ENCODE measurements at places on chromosomes 13 and 19.

- DNase-seq: no peak
These were observed 135.7 kb downstream of the CRYL1 start for GRCh38 chr13:20389696-20390525.

DNA sequence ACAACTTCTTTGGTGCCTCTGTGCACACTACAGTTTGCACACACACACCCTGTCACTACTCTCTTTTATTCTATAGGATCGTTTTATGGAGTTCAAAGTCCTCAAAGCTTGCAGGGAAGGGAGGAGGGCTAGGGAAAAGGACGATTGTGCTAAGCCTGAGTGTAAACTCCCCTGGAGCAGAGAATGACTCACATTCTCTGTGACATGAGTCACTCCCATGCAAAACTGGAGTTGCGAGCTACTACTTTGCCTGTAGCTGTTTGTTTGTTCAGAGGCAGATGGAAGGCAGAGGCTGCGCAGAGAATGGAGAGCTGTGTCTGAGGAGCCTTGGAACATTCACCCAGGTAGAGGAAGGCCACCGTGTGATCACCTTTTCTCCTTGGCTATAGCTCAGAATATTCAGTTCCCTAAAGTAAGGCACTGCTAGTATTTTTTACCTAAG lies 80.5 kb upstream of the MBNL2 start:
- no peak for DNase-seq

DNA sequence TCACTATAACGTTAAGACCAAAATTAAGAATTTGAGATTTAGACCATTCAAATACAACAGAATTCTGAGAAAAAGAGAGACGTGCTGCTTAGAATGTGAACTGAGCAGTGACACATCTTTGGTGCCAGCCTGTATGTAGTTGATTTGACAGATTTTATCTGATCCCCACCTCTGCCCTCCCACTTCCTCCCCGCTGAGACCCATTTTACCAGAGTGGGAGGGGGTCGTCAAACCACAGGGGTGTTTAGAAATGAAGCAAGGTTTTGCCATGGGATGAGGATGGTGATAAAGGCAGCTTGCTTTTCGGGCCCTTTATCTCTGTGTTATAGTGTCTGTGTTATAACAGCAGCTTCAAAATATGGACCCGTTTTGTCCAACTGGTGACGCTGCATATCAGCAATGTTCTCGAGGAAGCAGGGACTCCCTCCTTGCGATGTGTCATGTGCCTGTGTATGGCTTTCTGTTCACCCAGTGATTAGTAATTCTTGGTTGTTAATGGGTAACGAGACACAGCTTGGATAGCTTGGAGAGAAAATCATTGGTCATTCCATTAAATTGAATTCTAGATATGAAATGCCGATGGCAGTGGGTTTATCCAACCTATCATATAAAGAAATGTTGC lies 125.0 kb downstream of the HS6ST3 start:
- DNase-seq: no peak

DNA sequence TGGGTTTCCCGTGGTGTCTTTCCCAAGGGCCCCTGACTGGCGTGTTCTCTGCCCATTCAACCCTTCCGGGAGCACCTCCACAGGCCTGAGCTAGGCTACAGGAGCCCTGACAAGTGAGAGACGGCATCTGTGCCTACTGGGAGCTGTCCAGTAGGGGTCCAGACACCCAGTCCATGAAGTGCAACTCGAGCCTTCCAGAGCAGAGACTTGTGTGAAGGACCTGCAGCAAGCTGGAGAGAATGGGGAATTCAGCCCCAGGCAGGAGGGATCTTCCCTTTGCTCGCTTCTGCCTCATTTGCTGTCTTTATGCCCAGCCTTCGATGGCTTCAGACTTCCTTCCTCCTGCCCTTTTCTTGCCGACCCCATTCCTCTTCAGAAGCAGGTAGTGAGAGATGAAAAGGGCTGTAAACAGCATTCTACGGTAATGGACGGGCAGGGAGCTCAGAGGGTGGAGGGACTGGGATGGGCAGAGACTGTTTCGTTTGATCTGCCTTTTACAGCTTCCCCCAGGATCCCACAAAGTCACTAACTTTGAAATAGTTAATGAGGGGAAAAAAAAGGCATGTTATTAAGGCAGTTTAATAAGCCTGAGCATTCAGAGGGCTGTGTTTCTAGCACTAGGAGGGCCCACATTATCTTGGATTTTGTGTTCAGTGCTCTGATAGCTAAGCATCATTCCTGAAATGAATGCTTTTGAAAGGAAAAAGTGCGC lies 327.6 kb downstream of the FGF9 start:
- no peak for DNase-seq

- DNase-seq: no peak
These were observed 81.5 kb upstream of the FAM216B start for GRCh38 chr13:42699912-42700311.

GRCh38 chr13:68708336-68708908 lies 1399.2 kb upstream of the ATXN8OS start:
- no peak for DNase-seq

- DNase-seq: no peak
These were observed 42.5 kb downstream of the SYDE1 start for GRCh38 chr19:15149737-15150136.

DNA sequence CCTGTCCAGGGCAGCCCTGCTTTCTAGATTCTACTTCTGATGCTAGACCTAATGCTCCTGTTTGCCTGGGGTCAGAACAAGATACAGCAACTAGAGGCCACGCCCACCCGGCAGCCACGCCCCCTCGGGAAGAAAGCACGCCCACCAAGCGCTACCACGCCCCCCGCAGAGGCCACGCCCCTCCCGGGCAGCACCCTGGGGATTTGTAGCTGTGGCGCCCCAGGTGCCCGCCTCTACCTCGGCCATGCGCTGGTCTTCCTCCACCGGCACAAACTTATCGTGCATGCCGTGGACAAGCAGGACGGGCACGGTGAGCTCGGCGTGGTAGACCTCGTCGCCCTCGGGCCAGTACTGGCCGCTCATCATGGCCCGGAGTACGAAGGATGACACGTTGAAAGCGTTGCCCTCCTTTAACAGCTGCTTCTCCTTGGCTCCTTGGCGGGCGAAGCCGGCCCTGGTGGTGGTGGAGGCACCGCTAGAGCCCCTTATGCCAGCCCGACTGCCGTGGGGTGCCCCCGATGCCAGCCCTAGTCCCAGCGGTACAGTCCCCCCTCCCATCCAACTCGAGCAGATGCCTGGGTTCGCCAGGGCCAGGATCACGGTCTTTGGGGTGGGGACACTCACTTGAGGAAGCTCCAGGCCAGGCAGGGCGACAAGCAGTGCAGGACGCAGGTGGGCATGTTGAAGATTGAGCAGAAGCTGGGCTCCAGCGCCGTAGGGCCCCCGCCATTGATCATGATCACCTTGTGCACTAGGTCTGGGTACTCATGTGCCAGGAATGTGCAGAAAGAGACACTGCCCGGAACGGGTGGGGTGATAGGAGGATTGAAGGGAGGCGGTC lies 9.0 kb downstream of the ABHD8 start:
- no peak for DNase-seq

- no peak for DNase-seq
These were observed 933 bp downstream of the TFPT start for GRCh38 chr19:54114340-54115108.

GRCh38 chr13:60009300-60010253 lies 154.2 kb downstream of the DIAPH3 start:
- DNase-seq: no peak

- DNase-seq: no peak
These were observed 379.8 kb downstream of the DLEU7 start for GRCh38 chr13:50463719-50464118.

DNA sequence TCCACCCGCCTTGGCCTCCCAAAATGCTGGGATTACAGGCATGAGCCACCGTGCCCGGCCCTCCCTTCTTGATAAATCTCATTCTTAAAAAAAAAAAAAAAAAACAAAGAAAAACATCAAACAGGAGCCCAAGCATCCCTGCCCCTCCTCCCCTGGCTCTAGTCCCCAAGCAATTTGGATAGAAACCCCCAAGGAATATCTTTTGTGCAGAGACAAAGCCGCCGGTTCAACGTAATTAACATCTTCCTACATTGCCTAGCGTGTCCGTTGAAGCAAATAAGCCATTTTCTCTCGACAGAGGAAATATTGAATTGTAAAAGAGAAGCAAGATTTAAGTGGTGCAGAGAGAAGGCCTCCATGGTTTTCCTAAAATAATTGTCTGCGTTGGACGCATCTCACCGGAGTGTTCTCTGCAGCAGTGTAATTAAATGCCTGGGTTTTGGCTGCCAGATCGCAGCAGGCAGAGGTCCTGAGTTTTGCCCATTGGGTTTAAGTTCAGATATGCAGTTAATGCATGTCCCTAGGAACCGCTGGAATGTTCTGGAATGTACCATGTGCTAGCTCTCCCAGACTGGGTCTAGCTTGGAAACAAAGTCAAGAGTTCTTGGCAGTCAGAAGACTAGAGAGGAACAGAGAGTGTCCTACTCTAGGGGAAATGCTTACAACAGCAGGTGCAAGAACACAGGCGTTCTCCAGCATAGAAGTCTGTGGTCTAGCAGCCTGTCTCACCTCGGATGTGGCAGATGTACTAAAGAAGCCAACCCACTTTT lies 30.8 kb downstream of the PIN1 start:
- DNase-seq: no peak

- DNase-seq: no peak
These were observed 148.9 kb downstream of the URI1 start for GRCh38 chr19:30090963-30091362.

DNA sequence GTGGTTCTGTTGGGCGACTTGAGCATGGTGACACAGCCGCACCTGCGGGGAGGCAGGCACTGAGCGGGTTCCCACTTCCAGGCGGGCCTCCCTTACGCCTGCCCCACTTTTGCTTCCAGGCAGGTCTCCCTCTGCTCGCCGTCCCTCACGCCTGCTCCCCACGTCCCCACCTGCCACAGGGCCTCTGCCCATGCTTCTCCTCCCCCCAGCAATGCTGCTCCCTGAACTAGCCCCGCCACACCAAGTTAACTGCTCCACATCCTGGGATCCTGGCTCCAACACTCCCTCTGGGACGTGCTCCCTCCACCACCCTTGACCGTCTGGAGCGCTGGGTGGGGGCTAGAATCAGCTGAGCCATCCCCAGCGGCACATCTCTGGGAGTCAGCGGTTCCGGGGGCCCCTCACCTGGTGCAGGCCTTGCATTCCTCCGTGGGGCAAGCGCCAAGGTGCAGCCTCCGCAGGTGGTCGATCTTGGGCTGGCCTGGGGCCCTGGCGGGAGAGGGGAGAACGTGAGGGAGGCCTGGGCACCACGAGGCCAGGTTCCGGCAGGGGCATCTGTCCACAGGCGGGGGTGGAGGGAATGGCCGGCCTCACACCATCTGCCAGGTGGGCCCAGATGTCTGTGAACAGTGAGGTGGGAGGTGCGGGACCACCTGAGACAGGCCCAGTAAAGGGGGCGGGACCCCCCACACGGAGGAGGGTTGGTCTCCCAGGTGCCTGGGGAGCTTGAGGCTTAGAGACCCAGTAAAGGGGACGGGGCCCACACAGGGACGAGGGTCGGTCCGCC lies 9.2 kb downstream of the CFD start:
- no peak for DNase-seq

- peak; percentile 60 for DNase-seq
These were observed 30.7 kb upstream of the ZNF429 start for GRCh38 chr19:21474671-21475181.

DNA sequence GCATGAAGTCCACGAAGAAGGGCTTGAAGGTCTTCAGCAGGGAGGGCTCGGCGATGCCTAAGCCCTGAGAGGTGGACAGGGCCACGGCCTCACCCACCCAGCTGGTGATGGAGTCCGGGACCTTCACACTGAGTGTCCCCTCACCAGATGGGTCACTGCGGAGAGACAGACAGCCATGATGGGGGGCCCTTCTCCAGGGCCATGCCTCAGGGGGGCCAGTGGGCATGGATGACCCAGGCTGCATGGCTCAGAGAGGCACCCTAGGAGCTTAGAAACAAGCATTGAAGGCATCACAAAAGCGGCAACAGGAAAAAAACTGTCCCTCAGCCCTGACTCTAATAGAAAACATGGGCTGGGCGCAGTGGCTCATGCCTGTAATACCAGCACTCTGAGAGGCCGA lies 63.2 kb downstream of the F2RL3 start:
- DNase-seq: no peak

DNA sequence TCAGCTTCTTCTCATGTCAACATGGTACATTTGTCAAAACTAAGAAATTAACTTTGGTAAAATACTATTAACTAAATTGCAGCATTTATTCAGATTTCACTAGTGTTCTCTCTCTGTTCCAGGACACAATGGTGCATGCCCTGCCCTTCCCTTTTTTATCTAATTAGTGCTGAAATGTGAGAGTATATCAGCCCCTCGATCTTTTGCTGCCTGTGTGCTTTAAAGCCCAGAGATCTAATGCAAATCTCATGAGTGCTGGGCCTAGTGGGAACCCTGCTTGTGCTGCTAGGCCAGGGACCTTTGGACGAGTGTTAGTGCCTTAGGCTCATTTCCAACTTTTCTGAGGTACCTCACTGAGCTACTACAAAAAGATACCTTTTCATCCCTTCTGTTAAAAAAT lies 221.1 kb upstream of the EDNRB start:
- DNase-seq: no peak

DNA sequence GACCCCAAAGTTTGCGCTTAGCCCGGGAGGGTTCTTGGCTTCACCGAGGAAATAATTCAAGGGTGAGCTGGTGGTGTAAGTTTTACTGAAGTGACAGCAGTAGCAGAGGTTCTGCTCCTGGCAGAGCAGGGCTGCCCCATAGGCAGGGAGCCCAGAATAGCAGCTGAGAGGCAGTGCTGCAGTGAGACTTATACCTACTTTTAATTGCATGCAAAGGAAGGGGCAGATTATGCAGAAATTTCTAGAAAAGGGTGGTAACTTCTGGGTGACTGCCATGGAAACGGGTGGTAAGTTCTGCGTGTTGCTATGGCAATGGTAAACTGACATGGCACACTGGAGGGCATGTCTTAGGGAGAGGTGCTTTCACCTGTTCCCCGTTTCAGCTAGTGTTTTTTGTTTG lies 17.5 kb upstream of the CAMSAP3 start:
- no peak for DNase-seq

GRCh38 chr19:44719262-44719701 lies 20.3 kb downstream of the CEACAM16 start:
- DNase-seq: no peak

- no peak for DNase-seq
These were observed 43.0 kb upstream of the MCF2L start for GRCh38 chr13:112926003-112926402.

- no peak for DNase-seq
These were observed 31.4 kb upstream of the GGACT start for GRCh38 chr13:100619940-100620339.

GRCh38 chr19:16473875-16474392 lies 2.2 kb upstream of the EPS15L1 start:
- DNase-seq: no peak

DNA sequence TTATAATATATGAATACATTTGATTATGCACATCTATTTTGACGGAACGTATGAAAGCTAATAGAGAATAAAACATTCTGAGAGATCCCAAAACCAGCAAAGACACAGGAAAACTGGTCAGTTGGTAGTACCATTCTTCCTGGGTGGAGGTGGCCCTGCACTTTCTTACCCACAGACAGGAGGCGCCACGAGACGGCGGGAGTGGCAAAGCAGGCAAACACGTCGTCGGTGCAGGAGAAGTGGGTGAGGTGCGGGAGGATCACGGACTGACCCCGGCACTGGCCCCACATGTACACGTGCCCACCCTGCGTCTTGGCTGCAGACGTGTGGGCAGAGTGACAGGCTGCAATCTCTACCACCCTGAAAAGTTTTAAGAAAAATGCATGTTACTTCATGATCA lies 36.1 kb downstream of the RCBTB1 start:
- no peak for DNase-seq

All from stimulated activated CD8-positive, alpha-beta memory T cell treated with anti-CD3 and anti-CD28 coated beads, Interleukin-2, amount 100 ng/mL, for 1 hour (primary cell).